ENCODE measurements at places on chromosomes 11 and 22.

DNA sequence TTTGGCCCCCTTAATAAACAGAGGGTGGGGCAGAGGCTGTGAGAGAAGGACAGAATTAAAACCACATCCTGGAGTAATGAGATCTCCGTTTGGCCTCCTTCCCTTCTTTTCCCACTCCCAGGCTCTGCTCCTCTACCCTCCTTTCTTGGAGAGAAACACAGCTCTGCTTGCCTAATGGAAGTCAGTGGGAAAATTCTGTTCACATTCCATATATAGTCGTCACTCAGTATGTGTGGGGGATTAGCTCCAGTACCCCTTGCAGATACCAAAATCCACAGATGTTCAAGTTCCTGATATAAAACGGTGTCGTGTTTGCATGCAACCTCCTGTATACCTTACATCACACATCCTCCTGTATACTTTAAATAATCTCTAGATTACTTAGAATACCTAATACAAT is 37.6 kb upstream of the THY1 start:
- no peak for DNase-seq

DNA sequence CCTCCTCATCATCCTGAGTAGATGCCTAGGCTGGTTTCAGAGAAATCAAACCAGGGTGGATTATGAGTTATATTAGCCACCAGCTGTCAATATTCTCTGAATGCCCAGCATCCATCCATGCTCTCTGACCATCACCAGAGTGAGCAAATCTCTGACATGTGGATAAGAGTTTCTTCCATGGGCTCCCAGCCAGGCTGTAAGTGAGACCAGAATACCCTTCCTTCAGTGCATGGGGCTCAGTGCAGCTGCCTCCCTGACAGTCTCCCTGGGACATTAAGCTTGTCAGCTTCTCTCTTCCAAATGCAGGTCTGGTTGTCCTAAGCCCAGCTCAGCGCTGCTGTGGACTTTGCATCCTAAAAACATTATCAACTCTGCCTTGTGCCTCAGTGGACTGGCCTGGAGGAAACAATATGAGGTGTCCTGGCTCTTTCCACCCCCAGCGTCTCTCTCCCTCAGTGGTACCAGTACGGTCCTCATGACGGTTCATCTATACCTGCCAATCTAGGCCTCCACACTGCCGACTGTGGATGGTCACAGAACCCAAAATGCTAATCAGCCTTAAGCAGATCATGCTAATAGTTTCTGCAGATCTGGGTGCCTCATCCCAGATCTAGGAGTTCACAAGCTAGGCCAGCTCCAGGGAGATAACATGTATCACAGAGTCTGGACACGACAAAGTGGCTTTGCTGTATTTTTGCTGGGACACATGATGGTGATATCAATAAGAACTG is 41.6 kb upstream of the PRAME start:
- DNase-seq: no peak

GRCh38 chr11:72782081-72782920 is 11.5 kb downstream of the STARD10 start:
- DNase-seq: peak; percentile 79

DNA sequence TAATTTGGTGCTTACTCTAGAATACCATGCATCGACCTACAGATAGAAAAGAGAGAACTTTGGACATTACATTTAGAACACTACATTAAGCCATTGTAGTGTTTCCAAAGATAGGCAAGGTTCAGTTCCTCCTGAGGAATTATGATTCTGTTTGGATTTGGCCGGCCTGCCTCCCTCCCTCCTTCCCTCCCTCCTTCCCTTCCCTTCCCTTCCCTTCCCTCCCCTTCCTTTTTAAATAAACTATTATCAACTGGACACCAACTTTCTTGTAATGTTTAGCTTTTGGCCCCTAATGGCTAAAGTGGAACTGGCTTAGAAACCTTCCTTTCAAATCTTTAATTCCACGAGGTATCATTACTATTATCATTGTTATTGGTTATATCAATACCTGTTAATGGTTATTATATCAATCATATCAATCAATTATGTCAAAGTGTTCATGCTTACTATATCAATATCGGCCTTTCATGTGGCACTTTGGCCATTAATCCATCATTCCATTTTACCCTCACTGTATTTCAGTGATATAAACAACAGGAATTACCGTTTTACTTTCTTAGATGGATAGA is 60.4 kb downstream of the TECTA start:
- DNase-seq: no peak

GRCh38 chr22:48371391-48371790 is 1456.3 kb downstream of the BRD1 start:
- DNase-seq: no peak

DNA sequence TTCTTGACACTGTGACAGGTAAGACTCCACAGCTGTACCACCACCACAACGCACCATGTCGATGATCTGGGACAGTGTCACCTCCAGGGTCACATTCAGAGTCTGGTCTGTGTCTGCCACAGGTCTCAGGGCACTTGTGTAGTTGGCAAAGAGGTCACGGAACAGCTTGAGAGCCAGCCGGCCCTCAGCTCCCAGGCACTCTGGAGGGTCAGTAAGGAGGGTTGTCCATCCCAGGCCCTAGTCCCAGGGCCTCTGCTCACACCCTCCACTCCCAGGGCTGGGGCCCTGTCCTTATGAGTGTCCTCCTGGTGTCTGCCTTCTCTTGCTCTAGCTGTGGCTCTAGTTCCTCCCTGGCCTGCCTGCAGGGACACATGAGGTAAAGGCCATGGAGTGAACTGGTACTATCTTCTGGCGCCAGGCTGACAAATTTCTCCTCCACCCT is 1.4 kb downstream of the CHRNA10 start:
- no peak for DNase-seq

DNA sequence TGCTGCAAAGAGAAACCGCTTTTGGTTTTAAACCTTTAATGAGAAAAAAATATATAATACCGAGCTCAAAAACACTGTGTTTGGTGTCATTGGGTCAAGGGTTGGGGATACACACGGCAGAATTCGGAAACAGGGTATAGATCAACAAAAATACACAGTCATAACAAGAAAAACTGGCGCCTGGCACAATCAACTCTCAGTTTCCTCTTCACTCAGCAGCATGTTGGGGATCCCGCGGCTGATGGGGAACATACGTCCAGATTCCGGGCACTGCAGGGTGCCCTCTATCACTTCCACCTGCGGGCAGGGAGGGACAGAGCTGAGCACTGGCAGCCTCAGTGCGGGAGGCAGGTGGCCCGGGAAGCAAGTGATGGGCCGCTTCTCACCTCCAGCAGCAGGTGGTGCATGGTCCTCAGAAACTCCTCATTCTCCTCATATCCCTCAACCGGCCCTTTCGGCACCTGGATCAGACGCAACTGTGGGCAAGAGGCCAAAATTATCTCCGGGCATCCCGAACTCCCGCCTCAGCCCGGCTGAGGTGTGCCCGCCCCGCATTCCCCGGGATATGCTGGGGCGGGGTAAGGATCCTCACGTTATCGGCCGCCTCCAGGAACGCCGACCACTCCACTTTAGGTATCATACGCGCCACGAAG is 561 bp downstream of the TRMT112 start:
- DNase-seq: no peak

DNA sequence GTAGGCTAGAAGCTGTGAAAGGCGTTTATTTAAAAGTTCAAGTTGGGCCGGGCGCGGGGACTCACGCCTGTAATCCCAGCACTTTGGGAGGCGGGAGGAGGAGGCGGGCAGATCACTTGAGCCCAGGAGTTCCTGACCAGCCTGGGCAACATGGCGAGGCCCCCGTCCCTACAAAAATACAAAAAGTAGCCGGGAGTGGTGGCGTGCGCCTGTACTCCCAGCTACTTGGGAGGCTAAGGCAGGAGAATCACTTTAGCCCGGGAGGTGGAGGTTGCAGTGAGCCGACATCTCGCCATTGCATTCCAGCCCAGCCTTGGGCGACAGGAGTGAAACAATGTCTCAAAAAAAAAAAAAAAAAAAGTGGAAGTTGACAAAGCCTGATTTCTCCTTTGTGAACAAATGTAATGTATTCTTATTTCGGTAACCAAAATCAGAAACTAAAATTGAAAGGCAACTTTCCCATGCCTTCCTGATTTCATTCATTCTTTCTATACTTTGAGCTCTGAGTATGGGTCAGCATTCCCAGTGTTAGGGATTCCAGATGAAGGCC is 825 bp downstream of the PTPMT1 start:
- DNase-seq: no peak

DNA sequence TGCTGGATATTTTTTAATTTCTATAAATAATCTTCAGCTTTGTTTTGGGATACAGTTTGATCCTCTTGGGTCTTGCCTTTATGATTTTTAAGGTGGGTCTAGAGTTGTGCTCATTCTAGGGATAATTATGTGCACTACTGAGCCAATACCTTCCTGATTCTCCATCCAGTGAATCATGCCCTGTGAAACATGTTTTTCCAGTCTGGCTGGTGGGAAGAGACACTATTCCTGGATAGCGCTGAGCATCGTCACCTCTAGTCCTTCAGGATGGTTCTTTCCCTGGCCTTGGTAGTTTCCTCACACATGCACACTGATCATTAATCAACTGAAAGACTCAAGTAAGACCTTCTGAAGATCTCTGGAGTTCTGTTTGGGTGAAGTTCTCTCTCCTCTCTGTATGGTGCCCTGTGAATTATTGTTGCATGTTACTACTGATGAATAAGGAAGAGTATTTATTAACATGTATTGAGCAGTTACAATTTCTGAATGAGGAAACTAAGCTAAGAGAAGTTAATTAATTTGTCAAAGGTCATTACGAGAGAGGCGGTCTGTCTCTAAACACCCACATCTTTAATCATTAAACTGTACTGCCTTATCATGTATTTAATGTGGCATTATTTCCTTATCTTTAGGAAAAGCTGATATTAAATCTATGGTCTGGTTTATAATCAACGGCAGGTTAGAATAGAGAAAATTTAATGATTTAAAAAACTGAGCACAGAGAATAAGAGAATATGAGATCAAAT is 39.1 kb upstream of the LIPT2 start:
- no peak for DNase-seq

- DNase-seq: no peak
Measured at GRCh38 chr11:44598831-44599230, 33.4 kb downstream of the CD82 start.

DNA sequence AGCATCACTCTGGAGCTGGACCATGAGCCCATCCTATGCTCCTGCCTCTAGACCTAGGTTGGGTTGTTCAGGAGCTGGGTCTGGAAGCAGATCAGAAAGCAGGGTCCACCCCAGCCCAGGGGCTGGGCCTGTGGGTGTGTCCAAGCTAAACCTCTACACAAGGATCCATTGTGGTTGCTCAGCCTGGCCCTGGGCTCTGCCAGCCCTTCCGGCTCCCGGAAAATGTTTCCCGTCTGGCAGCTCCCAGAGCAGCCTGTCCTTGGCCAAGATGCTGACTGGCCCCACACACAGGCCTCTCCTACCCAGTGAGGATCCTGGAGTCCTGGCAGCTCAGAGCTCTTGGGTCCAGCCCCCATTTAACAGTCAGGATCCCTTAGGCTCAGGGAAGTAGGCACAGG is 35.3 kb upstream of the FCHSD2 start:
- no peak for DNase-seq

DNA sequence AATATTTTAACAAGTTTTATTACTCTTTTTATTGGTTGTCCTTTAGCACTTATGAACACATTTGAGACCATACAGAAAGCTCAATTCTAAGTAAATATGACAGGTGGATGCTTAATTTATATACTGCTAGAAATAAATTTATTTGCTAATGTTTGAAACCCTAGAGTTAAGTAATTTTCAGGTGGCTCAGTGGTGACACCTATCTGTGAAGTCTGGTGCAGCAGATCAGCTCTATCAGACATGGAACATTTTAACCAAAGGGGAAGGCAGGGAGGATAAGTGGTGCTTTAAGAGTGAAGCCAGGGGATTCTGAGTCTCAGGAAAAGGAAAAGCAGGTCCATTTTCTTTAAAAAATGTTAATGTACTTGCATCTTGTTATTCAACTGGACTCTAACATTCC is 175.8 kb downstream of the DSCAML1 start:
- DNase-seq: no peak

- no peak for DNase-seq
Measured at GRCh38 chr11:102729849-102730815, 5.4 kb upstream of the MMP8 start.

DNA sequence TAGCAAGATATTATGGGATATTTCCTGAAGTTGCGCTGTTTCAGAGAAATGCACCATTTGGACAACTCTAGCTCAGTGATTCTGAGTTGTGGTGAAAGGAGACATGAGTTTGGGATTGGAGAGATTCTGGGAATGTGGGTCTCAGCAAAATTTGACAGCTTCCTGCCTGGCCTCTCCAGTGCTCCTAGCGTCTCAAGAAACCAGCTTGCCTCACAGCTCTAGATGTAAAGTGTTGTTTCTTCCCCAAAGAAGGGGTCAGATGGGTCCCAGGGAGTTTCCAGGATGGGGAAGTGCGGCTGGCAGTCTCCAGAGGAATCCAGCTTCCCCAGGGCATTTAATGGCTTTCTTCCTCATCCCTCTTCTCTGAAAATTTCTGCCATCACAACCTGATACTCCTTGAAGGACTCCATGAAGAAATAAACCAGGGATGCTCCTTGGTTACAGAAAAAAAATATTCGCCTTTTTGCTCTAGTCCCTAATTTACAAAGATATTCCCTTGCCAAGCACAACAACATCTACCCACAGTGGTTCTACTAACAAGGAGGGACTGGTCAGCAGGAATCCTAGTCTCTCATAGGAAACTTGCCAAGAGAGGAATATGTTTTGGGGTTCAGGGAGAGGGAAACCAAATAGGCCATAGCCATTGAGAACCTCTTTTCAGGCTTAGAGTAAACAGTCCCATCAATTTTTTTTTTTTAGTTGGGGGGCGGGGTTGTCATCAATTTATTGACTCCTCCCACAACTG is 185.4 kb upstream of the E2F8 start:
- DNase-seq: no peak

DNA sequence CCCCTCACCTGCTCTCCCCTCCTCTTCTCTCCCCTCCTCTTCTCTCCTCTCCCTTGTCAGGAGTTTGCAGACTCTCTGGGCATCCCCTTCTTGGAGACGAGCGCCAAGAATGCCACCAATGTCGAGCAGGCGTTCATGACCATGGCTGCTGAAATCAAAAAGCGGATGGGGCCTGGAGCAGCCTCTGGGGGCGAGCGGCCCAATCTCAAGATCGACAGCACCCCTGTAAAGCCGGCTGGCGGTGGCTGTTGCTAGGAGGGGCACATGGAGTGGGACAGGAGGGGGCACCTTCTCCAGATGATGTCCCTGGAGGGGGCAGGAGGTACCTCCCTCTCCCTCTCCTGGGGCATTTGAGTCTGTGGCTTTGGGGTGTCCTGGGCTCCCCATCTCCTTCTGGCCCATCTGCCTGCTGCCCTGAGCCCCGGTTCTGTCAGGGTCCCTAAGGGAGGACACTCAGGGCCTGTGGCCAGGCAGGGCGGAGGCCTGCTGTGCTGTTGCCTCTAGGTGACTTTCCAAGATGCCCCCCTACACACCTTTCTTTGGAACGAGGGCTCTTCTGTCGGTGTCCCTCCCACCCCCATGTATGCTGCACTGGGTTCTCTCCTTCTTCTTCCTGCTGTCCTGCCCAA is 1.9 kb upstream of the CNIH2 start:
- DNase-seq: no peak

GRCh38 chr11:30983143-30983542 is 386.4 kb downstream of the DCDC1 start:
- DNase-seq: no peak
